ENCODE measurements at places on chromosomes 1 and 21.
A peak's percentile ranks its signal among the peaks of the same experiment; 100 is the strongest.

- no peak for DNase-seq
Observed at GRCh38 chr1:57551476-57551875, 127.6 kb upstream of the DAB1 start.

GRCh38 chr1:206427291-206427690, 43.0 kb upstream of the IKBKE start:
- peak; percentile 60 for DNase-seq

GRCh38 chr21:44751186-44751798, 39.9 kb upstream of the TSPEAR start:
- no peak for DNase-seq

DNA sequence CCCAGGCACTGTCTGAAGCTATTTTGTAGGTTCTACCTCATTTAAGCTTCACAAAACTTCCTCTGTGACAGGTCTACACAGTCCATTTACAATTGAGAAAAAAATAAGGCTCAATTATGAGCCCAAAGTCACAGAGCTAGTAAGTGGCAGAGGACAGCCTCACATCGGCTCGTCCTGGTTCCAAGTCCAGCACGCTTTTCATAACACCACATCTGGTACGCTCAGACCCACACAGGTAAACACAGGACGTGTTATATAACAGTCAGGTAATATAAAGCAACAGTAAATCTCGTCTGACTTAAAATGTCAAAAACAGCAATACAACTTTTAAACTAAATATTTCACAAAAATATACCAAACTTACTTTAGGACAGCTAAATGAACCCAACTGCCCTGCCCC, 13.1 kb downstream of the JAK1 start:
- no peak for DNase-seq

DNA sequence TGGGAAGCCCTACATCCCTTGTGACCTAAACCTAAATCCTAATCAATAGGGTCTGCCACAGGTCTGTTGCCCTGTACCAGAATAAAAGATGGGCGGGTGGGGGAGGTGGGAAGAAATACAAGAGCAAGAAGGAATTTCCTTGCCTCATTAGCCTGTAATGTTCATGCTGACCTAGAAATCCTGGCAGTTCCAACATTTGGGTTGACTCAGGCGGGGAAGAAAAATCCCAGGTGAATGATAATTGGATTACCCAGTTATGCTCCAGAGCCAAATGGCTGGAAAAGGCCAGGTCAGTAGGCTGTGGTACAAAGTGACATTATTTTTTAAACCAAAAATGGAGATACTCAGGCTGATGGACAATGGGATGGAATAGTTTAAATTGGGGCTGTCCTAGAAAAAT, 27.3 kb upstream of the A3GALT2 start:
- no peak for DNase-seq

- no peak for DNase-seq
Observed at GRCh38 chr1:112935461-112936111, 20.4 kb downstream of the SLC16A1 start.

DNA sequence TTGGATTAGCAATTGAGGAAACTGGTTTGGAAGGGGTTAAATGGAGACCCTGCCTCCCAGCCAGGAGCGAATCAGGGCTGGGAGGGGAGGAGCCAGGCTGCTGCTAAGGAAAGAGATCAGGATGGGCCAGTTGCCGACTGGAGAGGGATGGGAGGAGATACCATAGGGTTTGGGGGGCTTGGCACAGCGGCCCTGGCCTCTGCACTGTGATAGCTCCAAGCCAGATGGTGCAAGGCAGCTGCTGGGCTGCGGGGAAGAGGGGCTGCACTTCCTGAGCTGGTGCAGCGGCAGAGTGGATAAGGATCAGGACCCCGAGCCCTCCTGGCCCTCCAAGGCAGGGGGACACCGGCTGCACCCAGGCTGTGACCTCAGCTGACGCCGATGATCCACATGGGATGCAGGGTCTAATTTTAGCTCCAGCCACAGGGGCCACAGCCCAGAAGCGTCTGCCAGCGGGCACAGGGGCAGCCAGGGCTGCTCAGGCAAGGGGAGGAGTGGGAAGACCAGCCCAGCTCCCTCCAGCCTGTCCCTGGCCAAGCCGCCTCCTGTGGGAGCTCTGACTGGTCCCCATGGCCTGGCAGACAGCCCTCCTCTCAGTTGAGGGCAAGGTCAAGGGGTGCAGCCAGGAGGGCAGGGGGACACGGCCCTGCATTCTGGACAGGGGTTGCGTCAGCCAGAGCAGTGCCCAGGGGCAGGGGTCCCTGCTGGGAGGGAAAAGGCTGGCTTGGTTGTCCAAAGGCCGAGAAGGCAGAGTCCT, at the start of gene EXTL1:
Gene EXTL1, plus strand, starts transcription at position 129 of the 757 bp plus-strand sequence. CDS start 872 bp downstream, outside the sequence.
- DNase-seq = peak; percentile 97

DNA sequence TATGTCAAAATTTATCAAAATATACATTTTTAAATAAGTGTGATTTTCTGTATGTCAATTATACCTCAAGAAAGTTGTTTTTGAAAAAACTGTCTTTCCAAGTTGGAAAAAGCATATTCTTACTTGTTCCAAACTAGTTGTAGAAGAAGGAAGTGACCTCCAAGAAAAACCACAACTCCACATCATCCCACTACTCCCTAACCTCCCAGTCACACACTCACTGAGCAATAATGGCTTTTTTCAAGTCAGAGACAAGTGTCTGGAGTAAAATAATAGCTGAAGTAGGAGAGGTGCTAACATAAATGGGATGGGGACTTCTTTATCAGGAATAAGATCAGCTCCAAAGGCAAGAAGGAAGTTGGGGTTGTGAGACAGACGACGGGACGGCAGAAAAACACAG, 13.4 kb downstream of the EPRS1 start:
- no peak for DNase-seq

DNA sequence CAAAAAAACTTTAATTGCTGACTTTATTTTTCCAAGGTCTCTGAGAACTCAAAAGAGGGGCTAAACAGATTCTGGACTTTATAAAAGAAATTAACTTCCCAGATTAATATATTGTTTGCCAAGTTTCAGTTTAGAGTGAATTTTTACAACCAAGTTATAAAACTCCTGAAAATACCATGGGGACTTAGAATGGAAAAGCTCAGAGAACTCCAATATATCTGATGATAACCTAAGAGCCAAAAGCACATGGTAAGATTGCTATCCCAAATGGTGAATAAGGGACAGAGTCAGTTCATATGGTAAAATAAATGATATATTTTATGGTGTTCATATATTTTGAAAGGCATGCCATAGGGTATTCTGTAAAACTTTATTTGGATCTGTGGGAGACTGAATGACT, 470.9 kb downstream of the TTLL7 start:
- DNase-seq = no peak

- no peak for DNase-seq
Observed at GRCh38 chr1:39159224-39160036, 45.1 kb upstream of the MACF1 start.

DNA sequence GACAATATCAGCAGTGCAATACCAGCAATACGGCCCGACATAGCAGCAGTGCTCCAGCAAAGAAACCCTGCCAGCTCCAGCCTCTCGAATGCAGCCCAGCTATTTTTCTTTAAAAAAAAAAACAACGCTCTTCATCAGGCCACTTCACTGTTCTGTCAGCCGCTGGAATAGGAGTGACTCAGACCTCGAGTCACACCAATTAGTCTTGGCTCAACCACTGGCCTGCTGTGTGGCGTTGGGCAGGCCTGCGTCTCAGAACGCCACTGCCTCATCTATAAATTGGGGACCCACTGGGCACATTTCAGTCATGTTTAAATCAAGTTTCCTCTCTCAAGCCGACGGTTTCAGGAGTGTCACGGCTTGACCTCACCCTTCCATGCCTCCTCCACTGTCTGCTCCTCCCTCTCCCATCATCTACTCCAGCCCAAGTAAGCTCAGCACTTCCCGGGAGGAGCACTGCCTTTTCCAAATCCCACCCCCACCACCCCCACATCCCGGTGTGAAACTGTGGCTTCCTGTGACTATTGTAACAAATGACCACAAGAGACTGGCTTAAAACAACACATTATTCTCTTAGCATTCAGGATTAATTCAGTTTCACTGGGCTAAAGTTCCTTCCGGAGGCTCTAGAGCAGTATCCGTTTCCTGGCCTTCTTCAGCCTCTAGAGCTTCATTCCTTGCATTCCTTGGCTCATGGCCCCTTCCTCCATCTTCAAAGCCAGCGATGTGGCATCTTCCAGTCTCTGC, 71.9 kb upstream of the EFHD2 start:
- no peak for DNase-seq

DNA sequence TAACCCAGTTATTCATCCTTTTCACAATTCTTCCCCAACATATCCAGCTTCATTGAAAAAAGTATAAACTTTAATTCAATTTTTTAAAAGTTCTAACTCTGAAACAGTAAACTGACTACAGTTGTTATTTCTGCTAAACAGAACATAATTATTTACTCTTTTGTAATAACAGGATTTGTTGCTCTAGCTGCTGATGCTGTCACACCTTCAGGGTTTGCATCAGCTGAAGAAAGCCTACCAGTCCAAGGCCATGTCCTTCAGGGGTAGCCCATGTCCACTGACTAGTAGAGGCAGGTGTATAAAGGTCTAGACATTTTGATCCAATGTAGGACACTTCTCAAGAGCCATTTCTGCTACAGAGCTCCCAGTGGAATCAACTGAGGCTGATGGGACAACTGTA, 107.7 kb downstream of the CDC42BPA start:
- no peak for DNase-seq

- no peak for DNase-seq
Observed at GRCh38 chr1:116586741-116587143, 15.9 kb upstream of the CD58 start.

- no peak for DNase-seq
Observed at GRCh38 chr1:26750428-26750827, 37.3 kb upstream of the PIGV start.

DNA sequence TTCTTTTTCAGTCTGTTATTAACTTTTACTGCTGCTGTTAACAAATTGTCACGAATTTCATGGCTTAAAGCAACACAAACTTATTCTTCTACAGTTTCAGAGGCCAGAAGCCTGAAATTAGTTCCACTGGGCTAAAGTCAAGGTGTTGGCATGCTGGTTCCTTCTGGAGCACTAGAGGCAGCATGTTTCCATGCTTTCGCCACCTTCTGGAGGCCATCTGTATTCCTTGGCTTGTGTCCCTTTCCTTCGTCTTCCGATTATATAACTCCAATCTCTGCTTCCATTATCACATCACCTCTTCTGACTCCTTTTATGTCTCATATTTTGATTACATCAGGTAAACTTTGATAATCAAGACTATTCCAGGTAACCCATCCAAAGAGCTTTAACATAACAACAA, 1742.1 kb downstream of the BRINP3 start:
- no peak for DNase-seq

DNA sequence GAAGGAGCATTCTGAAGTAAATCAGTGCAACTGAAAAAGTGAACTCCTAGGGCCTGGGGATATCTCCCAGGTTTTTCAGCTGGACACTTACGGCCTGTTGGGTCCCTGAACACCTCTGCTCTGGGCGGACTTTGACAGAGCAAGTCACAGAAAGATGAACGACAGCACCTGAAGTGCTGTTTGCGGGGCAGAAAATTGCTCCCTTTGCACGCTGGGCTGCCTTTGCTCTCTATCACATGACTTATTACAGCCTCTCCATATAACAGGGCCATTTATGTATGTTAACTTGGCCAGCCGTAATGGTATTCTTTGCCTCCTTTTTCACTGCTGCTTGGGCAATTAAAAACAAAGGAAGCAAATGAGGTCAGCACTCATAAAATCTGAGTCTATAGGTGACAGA, 332.9 kb downstream of the BARHL2 start:
- no peak for DNase-seq

- DNase-seq = no peak
Observed at GRCh38 chr1:34796990-34797389, 4.2 kb downstream of the GJA4 start.

- DNase-seq = no peak
Observed at GRCh38 chr1:19946971-19947370, 23.6 kb upstream of the PLA2G2E start.

- DNase-seq = no peak
Observed at GRCh38 chr1:209429611-209430010, 153.9 kb upstream of the CAMK1G start.

DNA sequence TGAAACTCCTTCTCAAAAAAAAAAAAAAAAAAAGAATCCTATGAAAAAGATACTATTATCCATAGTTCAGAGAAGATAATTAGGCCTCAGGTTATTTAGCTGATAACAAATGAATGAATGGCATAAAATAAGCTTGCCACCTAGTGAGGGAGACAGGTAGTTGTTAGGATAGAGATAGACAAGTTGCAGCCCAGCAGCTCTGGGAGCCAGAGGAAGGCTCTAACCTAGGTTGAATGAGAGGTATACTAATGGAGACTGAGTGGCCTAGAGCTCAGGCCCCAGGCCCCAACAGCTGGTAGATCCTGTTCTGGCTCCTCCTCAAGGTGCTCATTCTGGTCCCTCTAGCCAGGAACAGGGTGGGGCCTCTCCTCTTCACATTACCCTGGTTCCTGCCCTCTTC, 20.6 kb upstream of the RSPO1 start:
- DNase-seq = no peak

DNA sequence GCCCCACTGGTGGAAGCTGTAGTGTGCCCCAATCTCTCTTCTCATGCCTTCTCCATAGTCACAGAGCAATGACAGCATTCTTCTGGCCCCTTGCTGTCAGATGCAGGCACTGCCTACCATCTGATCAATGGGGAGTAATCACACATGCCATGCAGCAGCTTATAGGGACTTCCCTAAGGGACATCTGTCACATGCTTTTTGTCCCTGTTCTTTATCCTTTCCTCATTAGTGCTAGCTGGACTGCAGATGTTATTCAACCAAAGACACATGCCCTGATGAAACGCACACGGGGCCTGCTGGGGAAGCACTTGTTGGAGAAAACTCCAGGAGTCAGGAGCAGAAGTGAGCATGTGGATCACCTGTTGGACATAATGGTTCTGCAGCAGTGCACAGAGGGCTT, 108.7 kb downstream of the KCNJ15 start:
- no peak for DNase-seq

GRCh38 chr1:167826127-167826526, 87.8 kb downstream of the ADCY10 start:
- DNase-seq = no peak

GRCh38 chr21:17667256-17667655, 54.6 kb upstream of the BTG3 start:
- DNase-seq = no peak

Measured in NCI-H1694 (cell line).